Heart right ventricle (tissue), 16 donors: ENCODE measurements at places on chromosomes 4 and X. TPM values are rescaled to one million over a fixed set of nuclear protein-coding genes. Genes with fewer than 3 reads are reported as not detected.
A peak's percentile ranks its signal among the peaks of the same experiment; 100 is the strongest.

The HELT gene
- not detected for polyA plus RNA-seq

The TMPRSS11F gene
- polyA plus RNA-seq: not detected

GRCh38 chr4:46123913-46124755, at the start of gene GABRG1:
TSS of gene GABRG1 (minus strand) at chr4:46124054. CDS start at chr4:46123913, 141 bp downstream.
- DNase-seq: no peak

DNA sequence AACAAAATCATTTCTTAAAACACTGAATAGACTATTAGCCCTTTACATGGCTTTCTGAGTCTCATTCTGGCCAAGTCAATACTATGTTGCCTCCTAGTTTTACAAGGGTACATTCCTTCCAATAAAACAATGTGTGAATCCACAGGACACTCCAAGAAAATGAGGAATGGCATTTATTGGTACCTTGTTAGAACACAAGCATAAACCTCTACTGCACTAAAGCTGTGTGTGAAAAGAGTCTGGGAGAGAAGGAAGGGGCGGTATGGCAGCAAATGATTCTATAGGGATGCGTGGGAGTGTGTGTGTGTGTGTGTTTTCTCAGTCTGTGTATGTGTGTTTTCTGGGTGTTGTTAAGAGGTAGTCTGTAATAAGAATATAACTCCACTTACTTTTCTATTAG, 48.9 kb downstream of the CXCL1 start:
- no peak for DNase-seq

The L1CAM gene
- 2.6 TPM for polyA plus RNA-seq

DNA sequence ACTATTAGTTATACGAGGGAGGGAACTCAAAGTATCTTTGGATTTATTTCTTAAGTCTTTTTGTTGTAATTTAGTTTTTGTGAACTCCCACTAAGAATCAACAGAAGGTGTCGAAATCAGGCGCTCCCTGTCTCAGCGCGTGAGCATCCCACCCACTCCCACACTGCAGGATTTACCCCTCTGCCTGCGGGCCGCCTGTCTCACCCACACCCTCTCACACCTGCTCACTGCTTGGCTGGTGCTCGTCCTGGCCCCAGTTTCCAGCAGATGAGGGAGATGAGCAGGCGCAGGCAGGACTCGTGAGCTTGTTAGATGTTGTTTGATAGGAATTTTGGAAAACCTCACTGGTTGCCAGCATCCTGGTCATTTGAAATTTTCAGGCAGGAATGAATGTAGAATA, 20.8 kb upstream of the HGFAC start:
- DNase-seq: no peak

The IQCM gene
- not detected for polyA plus RNA-seq

DNA sequence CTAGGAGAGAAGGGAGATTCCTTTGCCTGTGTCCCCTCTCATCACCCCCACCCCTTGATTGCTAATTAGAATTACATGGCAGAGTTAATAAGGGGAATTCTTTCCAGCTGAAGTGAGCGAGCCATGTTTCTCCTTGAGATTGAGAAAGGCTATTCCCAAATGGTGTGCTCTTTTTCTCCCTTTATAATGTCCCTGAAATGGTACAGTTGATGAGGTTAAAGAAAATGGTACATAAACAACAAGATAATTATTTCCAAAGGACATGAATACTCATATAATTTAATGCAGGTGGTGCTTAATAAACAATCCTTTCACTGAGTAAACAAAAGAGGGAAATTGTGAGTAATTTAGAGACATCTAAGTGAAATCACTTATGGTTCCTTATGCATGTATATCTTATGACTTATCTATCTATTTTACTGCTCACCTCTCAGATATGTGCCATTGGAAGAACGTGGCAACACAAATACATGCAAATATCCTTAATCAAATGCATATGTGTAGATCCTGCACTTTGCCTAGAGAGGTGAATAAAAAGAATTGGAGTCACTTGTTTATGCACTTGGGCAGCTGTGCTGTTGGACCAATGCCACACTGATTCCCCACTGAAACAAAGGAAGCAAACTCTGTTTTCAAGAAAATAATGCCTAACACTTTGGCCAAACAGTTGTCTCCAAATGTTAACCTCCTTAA, 106.6 kb upstream of the WDR44 start:
- DNase-seq: no peak

The TIMP1 gene
- polyA plus RNA-seq: 240 TPM

GRCh38 chr4:89949782-89950387, 55.2 kb downstream of the MMRN1 start:
- DNase-seq: no peak

The NRK gene
- polyA plus RNA-seq: 1.2 TPM

GRCh38 chrX:150958177-150958576, 25.0 kb upstream of the HMGB3 start:
- no peak for DNase-seq

GRCh38 chr4:54625391-54625790, 32.4 kb upstream of the KIT start:
- peak; percentile 19 for DNase-seq

DNA sequence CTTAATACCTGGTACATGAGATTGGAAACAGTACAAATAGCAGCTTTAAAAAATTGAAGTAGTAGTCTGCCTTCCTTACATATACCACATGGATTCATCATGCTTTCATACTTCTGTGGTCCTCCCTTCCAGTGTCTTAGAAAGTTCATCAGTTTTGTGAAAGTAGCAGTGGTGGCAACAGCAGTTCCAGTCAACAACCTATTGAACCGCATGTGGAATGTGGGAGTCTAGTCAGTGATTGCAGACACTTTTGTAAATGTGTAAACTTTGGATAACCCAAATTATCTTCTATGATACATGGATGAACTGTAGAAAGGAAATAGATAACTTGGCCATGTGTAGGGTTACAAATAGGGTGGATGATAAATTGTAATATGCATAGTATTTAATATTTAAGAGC, 34.1 kb downstream of the FNIP2 start:
- DNase-seq: no peak

GRCh38 chr4:153014460-153014859, 78.3 kb downstream of the FHDC1 start:
- no peak for DNase-seq

GRCh38 chr4:163562496-163562895, 68.0 kb downstream of the TMA16 start:
- DNase-seq: no peak

The NPY2R gene
- polyA plus RNA-seq: 0.07 TPM

The NALF2 gene
- polyA plus RNA-seq: 0.39 TPM

GRCh38 chr4:80585542-80585941, 250.0 kb downstream of the CFAP299 start:
- no peak for DNase-seq

GRCh38 chrX:54452920-54453319, 12.7 kb downstream of the TSR2 start:
- no peak for DNase-seq

DNA sequence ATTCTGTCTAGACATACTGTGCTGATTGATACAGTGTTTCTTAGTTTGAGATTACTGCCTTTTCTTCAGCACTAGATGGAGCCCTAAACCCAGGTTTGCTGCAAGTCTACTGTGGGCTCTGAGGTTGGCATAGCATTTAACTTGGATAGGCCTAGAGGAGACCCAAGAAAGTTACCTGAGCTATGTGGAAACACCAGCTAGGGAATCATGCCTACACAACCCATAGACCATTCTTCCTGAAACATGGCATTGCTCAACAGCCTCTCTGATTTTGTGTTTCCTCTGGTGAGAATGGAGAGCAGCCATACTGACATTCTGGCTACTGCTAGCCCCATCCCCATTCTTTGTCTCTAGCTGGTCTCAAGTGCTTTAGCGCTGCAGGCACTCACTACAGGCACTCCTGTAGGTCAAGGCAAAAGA, 287.7 kb upstream of the PCDH18 start:
- DNase-seq: no peak

The MAML3 gene
- 1.2 TPM for polyA plus RNA-seq

DNA sequence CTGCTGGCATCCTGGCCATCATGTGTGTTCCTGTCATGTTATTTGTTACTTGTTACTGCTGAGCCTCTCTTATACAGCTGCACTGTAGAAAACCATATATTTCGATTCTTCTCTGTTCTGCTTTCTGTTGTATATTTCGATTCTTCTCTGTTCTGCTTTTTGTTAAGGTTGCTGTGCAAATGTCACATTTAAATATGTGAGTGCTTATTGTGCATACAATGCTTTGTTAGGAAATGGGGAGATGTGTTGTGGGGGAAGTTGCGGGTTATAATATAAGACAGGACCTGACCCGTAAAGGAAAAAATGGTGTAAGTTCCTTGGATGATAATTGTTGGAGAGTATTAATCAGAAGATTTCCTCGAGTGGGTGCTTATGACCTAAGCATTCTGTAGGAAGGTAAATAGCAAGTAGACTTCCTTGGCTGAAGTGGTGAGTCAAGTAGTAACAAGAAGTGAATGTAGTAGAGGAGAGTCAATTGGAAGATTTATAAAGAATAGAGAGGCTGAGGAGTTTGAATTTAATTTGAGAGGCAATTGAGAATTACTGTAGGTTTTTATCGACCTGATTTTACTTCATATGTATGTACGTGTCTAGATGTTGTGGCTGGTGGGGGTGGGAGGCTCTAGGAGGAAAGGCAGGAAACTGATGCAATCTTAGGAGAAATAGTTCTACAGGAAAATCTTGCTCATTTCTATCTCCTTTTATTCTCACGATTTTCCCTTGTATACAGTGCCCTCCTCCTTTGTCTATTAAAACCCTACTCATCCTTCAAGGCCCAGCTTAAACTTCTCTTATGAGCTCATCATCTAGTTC, 8.5 kb downstream of the OGT start:
- no peak for DNase-seq

- DNase-seq: no peak
Observed at GRCh38 chr4:145283909-145284308, 103.5 kb upstream of the OTUD4 start.

DNA sequence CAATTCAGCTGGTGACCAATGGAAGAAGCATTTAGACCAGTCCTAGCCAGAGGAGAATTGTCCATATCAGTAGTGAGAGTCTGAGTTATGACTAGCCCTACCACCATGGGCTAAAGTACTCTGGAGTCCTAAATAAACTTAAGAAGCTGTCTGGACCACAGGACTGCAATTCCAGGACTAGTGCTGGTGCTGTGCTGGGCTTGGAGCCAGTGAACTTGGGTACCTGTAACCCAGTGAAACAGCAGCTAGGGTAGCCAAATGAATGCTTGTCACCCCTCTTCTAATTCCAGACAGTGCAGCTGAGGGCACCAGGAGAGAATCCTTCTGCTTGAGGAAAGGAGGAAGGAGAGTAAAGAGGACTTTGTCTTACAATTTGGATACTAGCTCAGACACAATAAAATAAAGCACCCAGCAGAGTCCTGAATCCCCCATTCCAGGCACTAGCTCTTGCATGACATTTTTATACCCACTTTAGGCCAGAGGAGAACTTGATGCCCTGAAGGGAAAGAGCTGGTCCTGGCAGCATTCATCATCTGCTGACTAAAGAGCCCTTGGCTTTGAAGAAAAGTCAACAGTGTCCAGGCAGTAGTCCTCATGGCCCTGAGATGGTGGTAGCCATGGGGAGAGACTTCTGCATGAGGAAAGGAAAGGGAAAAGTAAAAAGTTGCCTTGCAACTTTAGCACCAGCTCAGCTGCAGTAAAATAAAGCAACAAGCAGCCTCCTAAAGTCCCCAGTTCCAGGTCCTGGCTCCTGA, 2675.7 kb downstream of the PCDH7 start:
- no peak for DNase-seq

- no peak for DNase-seq
Observed at GRCh38 chr4:146059865-146060264, 115.7 kb upstream of the LSM6 start.

The GPR82 gene
- polyA plus RNA-seq: 0.06 TPM

DNA sequence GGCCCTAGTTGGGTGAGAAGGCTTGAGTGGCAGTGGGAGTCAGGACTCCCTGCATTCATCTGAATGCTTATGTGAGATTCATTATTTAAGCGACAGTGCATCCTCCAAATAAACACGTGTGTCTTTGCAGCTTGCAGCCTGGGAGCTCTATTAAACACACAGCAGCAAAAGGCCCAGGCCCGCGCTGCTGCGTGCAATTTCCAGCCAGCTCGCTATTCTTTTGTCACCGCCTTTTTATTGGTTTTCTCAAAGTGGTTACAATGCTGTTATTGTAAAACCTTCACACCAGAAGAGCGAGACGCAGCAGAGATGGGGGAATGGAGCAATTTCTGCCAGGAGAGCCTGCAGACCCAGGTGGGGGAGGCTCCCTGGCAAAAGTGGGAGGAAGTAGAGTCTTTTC, 252.5 kb downstream of the BCOR start:
- DNase-seq: no peak

The TCEAL5 gene
- 0.37 TPM for polyA plus RNA-seq

DNA sequence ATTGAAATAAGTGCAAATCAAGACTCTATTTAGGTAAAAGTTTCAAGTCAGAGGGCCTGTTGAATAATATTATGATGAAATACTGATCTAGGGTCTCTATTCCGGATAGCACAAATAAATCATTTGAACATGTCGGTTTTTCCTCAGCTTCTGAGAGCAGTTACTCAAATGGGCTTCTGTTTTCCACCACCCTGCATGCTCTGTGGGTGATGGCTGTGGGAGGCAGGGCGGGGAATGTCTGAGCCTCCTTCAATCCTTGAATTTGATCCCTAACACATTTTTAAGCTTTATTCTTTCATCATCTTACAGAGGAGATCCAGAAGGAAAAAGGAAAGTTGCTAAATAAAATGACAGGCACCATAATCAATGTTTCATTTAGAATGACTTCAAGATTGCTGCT, 8.5 kb downstream of the UNC5C start:
- no peak for DNase-seq

DNA sequence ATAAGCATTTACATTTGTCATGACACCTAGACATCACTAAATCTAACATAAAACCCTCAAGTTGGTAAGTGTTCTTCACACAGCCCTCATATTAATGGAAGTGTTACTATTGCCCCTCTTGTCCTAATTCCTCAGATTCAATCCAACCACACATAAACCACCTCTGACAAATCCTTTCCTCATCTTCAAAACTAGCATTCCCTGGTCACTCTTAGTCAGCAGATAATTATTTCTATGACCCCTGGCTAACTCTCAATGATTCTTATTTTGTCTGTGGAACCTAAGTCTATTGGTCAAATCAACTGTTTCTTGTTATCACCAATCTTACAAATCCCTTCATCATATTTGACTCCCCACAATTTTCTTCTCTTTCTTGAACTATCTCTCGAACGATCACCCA, 168.6 kb downstream of the PPP3CA start:
- no peak for DNase-seq

GRCh38 chrX:14902537-14902936, 29.3 kb downstream of the MOSPD2 start:
- no peak for DNase-seq

The SOWAHD gene
- 0.12 TPM for polyA plus RNA-seq

DNA sequence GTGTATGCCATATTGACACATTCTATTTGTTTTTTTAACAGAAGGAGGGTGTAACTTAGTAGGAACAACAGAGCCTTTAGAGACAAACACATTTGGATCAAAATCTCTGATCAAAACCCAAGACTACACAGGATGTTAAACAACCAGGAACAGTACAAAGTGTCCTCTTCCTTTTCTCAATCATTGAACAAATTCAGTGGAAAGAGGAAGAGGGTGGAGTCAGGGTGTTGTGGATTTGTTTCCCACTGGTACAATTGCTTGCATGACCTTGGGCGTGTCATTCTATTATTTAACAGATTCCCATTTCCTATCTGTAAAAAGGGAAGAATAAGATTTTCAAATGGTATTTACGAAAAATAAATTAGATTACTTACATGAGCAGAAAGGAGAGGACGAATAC, 1162.8 kb upstream of the PRKX start:
- no peak for DNase-seq

GRCh38 chrX:7025471-7025870, 122.0 kb upstream of the STS start:
- no peak for DNase-seq
